ENCODE measurements at places on chromosomes 4 and X.

GRCh38 chr4:187484186-187484585 is 511.4 kb upstream of the ZFP42 start:
- no peak for DNase-seq

- peak; percentile 78 for DNase-seq
Observed at GRCh38 chr4:80202741-80203553, 5.6 kb downstream of the PRDM8 start.

GRCh38 chrX:132704769-132705168 is 215.9 kb upstream of the MBNL3 start:
- no peak for DNase-seq

GRCh38 chr4:156029691-156030090 is 76.0 kb upstream of the CTSO start:
- no peak for DNase-seq

DNA sequence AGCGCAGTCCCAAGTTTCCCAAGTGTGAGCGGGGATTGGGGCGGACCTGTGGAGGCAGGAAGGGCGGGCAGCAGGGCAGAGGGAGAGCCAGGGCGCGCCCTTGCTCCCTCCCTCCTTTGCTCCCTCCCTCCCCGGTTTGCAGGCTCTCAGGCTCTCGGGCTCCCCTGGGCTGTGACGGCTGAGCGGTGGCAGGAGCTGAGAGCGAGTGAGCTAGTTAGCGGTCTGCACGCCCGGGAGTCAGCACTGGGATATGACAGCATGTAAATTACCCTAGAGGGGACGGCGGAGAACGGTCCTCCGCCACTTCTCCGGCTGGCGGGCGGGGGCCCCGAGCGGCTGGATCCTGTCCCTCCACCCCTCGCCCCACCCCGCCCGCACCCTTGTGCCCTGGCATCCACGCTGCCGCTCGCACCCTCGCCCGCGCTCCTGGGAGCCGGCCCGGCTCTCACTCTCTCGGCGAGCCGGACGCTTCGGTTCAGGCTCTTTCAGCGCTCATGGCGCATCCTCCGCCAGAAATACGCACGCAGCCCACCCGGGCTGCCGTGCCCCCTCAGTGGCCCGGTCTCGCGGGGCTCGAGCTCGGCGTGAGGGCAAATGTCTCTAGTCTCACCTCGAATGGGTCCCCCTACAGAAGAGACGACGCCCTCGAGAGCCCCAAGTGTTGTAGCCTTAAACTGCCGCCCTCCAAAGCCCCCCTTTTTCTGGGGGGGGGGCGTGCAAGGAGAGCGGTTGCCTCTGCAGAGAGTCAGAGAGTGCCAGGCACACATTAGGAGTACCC is at the start of gene TSC22D3:
TSC22D3 (minus strand) TSS at position 54 of the 778 bp plus-strand sequence. CDS start 368 bp downstream, outside the sequence.
- peak; percentile 22 for DNase-seq

DNA sequence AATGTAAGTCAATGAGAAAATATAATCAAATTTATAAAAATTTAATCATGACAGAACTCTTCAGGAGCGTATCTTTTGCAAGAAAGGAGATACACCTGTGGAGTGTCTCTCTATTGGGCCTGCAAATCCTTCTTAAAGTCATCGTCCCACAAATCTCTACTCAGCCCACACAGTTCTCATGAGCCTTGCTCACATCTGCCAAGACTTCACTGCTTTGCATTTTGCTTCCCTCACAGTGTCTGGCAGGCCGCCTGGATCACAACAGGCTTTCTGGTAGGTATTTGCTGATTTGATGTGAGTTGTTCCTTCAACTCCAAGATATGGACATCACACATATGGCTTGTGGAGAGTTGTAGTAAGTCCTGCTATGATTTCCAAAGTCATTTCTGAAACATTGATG is 183.1 kb upstream of the ARX start:
- DNase-seq = no peak

DNA sequence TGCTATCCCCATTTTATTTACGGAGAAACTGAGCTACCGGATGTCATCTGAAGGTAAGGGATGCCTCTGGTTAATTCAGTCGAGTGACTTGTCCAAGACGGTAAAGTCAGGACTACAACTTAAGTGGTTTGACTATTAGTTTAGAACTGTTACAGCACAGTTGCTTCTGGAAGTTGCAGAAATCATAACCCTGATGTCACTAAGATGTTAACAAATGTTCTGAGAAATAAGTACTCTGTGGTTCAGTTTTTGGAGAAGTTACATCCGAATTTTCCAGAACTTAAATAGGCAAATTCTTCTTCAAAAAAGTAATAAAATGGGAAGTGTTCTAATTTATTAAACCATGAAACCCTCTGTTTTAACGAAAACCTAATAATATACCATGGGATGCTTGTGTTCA is 3.1 kb downstream of the PPA2 start:
- no peak for DNase-seq

- no peak for DNase-seq
Observed at GRCh38 chrX:46715997-46716396, 42.9 kb downstream of the SLC9A7 start.

DNA sequence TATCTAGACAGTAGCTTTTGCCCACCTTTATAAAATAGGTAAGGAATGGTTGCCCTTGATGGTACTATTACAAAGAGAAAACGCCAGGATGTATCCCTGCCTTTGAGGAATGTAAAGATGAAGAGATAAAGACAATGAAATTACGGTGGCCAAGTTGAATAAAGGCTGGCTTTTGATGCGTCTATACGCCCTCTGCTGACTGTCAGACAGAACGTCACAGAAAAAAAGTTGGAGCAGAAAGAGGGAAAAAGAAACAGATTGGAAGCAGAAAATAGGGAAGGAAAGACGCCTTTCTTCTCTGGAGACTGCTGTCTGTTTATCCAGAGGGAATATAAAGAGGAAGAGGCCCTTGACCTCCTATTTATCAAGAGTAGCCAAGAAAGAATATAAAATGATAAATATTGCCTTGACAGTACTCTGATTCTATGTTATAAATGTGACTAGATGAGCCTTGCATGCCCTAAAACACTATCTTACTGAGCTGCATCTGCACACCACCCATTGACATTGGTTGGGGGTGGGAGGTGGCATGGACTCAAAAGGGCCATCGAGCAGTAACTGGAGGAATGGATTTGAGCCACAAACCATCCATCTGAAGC is 30.6 kb downstream of the PCDH19 start:
- DNase-seq = peak; percentile 1

DNA sequence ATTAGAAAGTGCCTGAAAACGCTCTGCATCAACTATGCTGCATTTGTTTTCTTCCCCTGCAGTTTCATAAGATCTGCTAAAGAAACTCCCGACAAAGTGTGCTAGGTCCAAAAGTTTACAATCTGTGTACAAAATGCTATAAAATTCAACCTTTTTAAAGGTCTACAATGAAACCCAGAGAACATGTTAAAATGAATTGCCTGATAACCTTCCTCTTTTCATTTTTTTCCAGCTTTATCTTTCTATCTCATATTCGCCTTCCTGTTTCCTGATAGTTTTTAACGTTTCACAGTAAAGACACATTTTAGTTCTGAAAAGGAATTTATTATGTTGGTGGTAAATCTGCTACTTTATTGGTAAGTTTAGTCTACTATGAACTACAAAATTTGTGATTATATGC is 9.5 kb upstream of the HPGDS start:
- no peak for DNase-seq

- DNase-seq = no peak
Observed at GRCh38 chr4:121308328-121308663, 72.5 kb downstream of the QRFPR start.

GRCh38 chr4:114226968-114227760 is 247.7 kb upstream of the ARSJ start:
- no peak for DNase-seq

DNA sequence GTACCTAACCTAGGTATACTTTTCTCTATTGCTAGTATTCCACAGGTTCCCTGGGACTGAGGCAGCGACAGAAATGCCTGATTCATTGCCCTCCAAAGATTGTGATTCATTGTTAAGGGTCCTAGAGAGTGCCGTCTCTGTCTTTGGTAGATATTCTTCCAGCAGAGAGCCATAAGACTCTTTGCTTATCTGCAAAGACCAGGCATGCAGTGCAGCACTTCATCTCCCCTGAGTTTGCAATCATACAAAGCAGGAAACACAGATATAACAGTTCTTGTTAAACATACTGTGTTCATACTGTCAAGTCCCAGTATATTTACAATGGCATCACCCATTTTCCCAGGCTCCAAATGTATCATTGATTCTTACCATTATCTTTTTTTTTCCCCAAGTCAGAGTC is 47.7 kb downstream of the KLF8 start:
- no peak for DNase-seq

GRCh38 chr4:3465698-3466671 is 2.9 kb downstream of the DOK7 start:
- no peak for DNase-seq

- no peak for DNase-seq
Observed at GRCh38 chr4:10069075-10069642, 47.4 kb downstream of the WDR1 start.

DNA sequence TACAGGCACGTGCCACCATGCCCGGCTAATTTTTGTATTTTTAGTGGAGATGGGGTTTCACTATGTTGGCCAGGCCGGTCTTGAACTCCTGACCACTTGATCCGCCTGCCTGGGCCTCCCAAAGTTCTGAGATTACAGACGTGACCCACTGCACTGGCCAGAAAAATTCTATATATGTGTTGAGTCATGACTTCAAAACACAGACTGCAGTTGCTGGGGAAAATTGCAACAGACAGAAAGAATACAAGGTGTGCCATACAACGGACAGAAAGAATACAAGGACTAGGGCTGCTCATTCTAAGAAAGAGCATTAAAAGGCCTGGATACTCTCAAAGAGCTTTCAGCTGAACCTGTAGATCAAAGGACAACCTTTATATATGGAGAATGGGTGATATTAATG is 109.6 kb upstream of the ACSL4 start:
- DNase-seq = no peak

DNA sequence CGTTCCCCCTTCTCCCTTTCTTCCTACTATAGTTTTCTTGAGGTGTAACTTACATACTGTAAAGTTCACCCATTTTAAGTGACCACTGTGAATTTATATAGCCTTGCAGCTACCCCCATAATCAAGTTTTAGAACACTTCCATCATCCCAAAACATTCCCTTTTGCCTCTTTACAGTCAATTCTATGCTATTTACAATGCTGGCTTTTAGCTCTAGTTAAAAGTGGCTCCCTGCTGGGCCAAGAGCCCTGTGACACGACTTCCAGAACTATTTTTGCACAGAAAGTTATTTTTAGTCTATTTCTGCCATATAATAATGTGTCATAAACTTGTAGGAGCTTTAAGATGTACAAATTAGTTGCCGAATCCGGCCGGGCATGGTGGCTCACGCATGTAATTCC is 26.9 kb downstream of the MAP7D2 start:
- DNase-seq = no peak

- peak; percentile 0 for DNase-seq
Observed at GRCh38 chr4:132818091-132818490, 331.0 kb upstream of the PCDH10 start.

DNA sequence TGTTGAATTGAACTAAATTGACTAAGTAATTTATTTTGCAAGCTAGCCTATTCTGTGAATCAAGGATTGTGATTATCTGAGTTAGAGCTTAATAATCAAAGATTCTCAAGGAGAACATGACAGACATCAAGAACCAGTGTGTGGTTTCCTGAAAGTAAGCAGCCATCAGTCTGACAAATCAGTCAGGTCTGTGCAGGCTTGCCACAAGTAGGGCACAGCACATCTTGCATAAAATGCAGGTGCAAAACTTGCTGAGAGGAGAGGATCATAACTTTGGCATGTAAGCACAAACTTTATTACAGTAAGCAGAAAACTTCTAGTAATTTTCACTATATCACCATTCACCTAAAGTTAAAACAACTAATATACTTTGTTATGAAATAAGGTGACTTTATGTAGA is 22.5 kb downstream of the FAM241A start:
- DNase-seq = no peak

DNA sequence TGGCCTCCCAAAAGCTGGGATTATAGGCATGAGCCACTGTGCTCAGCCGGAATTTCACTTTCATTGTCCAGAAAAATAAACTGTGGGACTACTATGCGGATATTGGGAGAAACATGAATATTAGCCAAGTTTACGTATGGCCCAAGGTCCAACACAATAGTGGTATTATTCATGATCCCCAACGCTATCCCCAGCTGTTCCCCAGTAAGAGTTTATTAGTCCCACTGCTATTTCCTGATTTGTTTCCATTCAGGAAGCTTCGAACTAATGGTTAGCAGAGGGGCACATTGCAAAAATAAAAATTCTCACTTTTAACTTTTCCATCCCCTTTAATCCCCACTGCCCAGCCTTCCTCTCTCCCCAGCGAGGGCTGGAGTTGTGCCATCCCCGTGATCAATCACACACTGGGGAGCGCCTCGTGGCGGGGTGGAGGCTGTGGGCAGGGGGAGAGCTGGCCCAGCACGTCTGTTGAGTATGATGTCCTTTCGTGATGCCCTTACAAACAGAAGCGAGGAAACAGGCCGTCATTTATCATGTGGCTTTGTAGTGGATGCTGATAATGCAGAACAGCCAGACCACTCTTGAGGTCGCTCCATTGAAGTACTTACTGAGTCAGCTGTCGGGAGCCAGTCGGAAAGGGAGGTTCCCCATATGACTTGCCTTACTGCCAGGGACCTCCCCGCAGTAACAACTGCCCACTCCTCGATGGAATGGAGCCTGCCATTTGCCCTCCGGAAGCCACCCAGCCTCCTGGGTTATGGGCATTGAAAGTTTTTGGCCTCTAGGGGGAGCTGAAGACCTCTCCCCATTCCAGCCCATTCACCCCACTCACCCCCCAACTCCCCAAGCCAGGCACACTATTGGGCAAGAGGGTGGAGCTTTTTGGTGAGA is 117.0 kb downstream of the KDR start:
- DNase-seq = no peak

DNA sequence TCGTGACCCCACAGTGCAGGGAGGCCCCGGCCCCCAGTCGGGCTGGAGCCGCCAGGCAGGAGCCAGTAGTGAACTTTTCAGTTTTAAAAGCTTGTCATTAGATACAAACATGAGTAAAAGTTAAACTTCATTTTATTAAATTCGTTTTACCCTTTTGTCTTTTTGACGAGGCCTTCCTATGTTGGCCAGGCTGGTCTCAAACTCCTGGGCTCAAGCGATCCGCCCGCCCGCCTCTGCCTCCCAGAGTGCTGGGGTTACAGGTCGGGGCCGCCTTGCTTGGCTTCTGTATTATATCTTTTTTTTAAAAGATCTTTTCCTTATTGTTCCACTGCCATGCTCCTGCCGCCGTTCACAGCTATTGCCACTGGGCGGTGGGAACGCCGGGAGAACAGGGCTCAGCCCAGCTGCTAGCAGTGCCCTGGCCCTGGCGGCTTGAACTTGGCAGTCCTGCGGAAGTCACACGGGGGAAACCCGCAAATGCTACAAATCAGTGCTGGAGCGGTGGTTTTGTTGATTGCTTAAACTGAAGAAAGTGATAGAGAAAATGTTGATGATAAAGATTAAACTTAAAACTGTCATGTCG is 968 bp upstream of the NELFA start:
- DNase-seq = peak; percentile 77

- DNase-seq = no peak
Observed at GRCh38 chr4:46185766-46186165, 61.9 kb upstream of the GABRG1 start.
